Muscle of leg (tissue), 16 donors: ENCODE measurements at places on chromosomes 16 and 17. TPM values are rescaled to one million over a fixed set of nuclear protein-coding genes. Genes with fewer than 3 reads are reported as not detected.

GRCh38 chr16:70512456-70512855, 10.9 kb downstream of the COG4 start:
- H3K27me3 ChIP-seq: no peaks in the 10 kb centered on the region
- DNase-seq: no peak
- H3K27ac ChIP-seq: no peak overlapping the region

DNA sequence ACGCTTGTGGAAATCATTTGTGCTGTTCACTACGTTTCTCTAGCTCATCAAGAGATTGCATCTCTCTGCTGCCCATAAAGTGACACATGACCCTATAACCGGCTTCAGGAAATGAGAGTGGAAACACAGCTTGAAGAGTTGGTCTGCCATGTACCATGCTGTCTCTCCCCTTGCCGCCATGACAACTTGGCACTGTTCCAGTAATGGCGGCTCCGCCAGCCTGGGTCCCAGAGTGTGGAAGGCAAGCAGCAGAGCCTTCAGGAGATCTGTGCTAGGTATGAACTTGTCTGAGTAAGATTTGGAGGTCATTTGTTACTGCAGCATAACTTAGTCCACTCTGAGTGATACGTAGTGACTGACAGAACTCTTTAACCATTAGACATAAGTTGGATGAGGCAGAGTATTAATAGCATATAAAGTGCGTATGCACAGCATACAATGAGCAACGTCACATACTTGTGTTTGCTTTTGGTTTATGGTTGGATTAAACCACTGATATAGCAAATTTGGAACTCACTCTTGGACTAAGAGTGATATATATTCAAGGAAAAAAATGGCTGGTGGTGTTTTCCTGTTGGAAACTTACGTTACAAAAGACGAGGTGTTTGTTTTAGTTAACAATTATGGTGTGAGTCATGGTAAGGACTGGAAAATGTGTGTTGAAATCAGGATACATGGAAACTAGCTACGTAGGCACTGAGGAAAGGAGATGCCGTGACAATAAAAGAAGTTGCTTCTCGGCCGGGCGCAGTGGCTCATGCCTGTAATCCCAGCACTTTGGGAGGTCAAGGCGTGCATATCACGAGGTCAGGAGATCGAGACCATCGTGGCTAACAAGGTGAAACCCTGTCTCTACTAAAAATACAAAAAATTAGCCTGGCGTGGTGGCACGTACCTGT, 24.4 kb upstream of the PMP22 start:
- no peaks in the 10 kb centered on the region for H3K36me3 ChIP-seq
- no peak for DNase-seq
- H3K4me1 ChIP-seq: no peaks in the 10 kb centered on the region
- H3K27ac ChIP-seq: no peak overlapping the region

- H3K36me3 ChIP-seq: peaks cover 8% of the 10 kb centered on the region
- peaks cover 49% of the 10 kb centered on the region for H3K4me1 ChIP-seq
- H3K27me3 ChIP-seq: no peaks in the 10 kb centered on the region
- H3K27ac ChIP-seq: peak overlapping the region; percentile 71
Observed at GRCh38 chr16:30950516-30951065, 1.7 kb downstream of the ORAI3 start.

DNA sequence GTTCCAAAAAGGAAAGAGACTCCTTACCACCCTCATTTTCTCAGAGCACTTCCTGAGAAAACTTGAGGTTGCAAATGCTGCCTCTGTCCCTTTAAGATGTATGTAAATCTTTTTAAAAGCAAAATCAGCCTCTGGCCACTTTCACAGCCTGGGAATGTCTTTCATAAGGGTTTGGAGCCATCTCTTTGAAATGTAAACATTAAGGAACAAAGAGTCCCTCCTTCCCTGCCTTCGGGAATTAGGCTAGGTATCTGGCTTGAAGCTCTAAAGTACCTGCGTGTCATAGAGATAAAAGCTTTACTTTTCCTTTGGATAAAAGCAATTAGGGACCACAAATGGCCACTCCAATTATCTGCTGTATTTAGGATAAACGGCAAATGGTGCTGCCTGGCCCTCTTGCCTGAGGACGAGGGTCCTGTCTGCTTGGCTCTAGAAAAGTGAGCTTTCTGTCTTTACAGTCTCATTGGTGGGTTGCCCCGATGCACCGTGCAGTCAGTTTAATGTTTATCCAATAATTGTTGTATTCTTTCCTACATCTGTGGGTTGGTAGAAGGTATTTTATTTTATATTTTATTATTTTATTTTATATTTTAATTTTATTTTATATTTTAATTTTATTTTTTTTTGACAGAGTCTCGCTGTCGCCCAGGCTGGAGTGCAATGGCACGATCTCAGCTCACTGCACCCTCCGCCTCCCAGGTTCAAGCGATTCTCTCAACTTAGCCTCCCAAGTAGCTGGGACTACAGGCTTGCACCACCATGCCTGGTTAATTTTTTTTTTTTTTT, 23.9 kb downstream of the NLRC3 start:
- DNase-seq: no peak
- no peaks in the 10 kb centered on the region for H3K36me3 ChIP-seq
- H3K4me1 ChIP-seq: no peaks in the 10 kb centered on the region
- H3K27ac ChIP-seq: no peak overlapping the region
- H3K4me3 ChIP-seq: no peak overlapping the region
- no peaks in the 10 kb centered on the region for H3K27me3 ChIP-seq

Gene KRT10
- total RNA-seq: 11.6 TPM

DNA sequence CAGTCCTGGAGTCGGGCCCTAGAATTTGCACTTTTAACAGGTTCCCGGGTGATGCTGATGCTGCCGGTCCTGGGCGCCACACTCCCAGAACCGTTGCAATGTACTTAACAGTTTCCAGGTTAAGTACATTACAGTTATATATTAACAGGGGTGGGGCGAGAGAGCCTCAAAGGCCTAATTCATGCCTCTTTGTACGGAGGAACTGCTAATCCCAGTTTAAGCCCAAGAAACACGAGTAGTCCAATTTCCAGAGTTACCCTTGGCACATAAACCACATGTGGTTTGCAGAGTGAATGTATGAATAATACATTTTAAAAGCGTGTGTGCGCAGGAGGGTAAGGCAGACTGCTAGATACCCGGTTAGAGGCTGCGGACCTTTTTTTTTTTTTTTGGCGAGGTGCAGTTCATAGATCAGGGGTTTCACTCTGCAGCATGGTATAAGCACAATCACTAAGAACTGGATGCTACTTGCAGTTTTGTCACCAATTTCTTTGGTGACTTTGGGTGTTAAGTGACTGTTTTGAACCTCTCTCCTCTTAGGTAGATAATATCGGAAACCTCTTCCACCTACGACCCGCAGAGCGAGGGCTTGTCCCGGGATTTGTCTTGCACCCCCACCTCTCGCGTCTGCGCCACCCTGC, 713 bp downstream of the COX11 start:
- H3K27ac ChIP-seq: peak overlapping the region; percentile 91
- peak overlapping the region; percentile 64 for H3K4me3 ChIP-seq
- peak; percentile 19 for DNase-seq
- H3K36me3 ChIP-seq: peaks cover 8% of the 10 kb centered on the region
- H3K27me3 ChIP-seq: no peaks in the 10 kb centered on the region

DNA sequence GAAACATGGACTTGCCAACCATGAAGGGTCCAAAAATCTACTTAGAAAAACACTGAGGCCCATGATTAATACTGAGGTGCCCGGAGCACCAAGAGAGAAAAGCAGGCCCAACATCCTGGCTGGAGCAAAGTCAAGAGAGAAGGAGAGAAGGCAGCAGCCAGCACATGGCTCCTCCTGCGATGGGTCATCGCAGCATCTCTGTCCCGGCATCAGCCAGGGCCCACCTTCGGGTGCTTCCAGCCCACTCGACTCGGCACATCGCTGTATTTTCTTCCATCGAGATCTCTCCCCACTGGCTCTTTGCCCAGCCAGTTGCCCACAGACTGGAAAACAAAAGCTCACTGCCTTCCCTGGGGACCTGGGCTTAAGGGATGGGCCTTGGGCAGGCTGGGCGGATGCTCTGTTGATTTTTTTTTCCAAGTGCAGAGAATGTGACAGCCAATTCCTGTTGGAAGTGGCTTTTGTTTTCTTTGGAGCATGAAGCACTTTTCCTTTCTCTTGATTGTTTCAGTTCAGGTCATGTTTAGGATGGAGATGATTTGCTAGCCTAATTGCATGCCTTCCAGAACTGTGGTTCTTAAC, 58.1 kb downstream of the CYB5B start:
- peak overlapping the region; percentile 87 for H3K27ac ChIP-seq
- peak; percentile 95 for DNase-seq
- peaks cover 26% of the 10 kb centered on the region for H3K4me1 ChIP-seq
- H3K4me3 ChIP-seq: peak overlapping the region; percentile 11

- no peak overlapping the region for H3K27ac ChIP-seq
- DNase-seq: no peak
- H3K4me3 ChIP-seq: no peak overlapping the region
- H3K27me3 ChIP-seq: no peaks in the 10 kb centered on the region
- H3K4me1 ChIP-seq: peaks cover 14% of the 10 kb centered on the region
Observed at GRCh38 chr16:2524339-2524938, 4.3 kb downstream of the AMDHD2 start.

DNA sequence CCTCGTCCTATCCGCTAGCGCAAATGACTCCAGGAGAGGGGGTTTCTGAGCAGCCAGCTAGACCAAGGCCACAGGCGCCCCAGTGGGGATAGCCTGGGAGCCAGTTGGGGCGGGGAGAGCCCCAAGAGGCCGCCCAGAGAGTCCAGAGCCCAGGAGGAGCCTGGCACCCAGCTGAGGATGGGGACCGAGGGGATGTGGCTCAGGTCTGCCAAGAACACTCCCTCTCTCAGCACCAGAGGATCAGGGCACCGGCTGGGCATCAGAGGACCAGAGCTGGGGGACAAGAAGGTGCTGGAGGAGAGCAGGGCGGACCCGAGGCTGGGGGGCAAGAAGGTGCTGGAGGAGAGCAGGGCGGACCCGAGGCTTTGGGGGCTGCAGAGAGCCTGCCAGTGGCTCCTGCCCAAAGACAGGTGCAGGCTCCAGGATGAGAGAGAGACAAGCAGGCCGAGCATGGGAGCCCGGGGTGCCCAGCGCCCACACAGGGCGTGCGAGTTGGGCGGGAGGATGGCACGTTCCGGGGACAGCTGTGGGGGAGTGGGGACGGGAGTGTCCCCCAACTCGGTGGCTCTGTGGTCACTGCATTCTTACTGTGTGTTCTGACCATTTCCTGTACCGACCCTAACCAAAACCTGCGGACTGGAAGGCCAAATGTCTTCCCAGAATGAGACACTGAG, 39.4 kb downstream of the TIMM22 start:
- H3K36me3 ChIP-seq: no peaks in the 10 kb centered on the region
- no peak overlapping the region for H3K4me3 ChIP-seq
- no peak for DNase-seq
- H3K4me1 ChIP-seq: peaks cover 64% of the 10 kb centered on the region
- no peaks in the 10 kb centered on the region for H3K27me3 ChIP-seq
